Lung (tissue), 17 donors: ENCODE measurements at places on chromosomes 7 and 10.

- no peak for DNase-seq
Observed at GRCh38 chr7:37332243-37333016, 116.2 kb downstream of the ELMO1 start.

DNA sequence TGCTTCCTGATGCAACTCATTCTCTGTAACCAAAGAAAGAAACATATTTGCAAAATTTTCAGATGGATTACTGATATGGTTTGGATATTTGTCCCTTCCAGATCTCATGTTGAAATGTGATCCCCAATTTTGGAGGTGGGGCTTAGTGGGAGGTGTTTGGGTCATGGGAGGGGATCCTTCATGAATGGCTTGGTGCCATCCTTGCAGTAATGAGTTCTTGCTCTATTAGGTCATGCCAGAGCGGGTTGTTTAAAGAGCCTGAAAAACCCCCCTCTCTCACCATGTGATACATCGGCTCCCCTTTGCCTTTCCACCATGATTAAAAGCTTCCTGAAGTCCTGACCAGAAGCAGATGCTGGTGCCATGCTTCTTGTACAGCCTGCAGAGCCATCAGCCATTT is 43.8 kb upstream of the PRKG1 start:
- no peak for DNase-seq

DNA sequence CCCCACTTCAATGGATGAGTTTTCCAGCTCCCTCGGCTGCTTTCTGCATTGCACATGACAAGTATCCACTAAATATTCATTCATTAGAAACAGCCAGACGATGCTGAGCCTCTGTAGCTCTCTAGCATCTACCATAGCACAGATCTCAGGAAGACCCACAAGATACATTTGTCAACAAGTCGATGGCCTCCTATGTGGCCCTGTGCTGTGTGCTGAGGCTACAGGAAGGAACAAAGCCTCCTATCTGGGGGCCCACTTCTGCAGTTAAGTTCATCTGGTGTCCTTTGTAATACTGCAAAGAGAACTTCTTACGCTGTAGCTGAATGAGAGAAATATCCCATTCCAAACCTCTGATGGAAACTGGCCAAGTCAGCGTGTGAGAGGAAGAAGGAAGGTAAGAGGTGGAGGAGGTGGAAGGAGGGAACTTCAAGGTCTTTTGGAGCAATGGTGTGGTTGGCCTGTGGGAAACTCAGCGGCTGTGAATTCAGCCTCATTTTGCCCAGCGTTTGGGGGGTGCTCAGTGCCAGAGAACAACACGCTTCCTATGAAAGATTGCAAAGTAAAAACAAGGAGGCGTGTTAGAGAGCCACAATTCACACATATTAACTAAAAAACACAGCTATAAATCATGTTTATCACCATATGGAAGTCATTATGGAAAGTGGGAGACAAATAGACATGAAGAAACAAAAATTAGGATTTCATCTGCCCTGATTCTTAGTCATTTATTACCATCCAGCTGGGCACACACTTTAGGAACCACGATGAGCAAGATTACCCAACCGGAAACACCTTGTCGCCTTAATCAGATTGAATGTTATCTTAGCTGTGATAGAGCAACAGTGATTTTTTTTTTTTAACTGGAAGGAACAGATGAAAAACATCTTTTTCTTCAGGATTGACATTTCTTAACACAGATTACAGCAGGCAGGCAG is 62.2 kb upstream of the USP6NL start:
- no peak for DNase-seq

DNA sequence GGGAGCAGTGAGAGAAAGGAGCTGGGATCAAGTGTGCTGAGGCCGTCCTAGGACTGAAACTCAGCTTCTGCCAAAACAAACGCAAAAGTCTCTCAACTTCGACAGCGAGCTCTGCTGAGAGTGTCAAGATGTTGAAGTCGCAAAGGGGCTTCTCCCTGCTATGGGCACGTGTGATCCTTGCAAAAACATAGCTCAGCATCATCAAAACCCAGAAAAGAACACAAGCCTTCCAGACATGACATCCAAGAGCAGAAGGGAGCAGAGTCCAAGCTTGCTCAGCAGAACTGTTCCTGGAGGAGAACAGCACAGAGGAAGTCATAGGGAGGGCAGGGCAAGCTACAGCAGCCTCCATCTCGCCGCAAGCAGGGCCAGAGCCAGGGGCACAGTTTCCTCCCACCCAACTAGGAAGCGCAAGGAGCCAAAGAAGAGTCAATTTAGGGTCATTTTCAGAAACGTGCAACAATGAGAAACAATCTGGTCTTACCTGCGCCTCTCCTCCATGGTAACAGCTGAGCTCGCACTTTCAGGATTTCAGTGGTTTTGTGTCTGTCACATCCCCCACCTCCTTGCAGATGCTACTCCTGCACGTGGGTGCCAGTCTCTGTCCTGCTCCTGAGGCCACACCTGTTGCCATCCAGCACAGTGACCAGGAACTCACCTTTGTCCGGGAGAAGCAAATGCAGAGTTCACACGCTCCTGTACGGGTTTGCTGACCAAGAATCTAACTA is 113.9 kb downstream of the DIP2C start:
- DNase-seq, result peak; percentile 34

GRCh38 chr7:2971914-2972834 is 71.5 kb downstream of the CARD11 start:
- no peak for DNase-seq

DNA sequence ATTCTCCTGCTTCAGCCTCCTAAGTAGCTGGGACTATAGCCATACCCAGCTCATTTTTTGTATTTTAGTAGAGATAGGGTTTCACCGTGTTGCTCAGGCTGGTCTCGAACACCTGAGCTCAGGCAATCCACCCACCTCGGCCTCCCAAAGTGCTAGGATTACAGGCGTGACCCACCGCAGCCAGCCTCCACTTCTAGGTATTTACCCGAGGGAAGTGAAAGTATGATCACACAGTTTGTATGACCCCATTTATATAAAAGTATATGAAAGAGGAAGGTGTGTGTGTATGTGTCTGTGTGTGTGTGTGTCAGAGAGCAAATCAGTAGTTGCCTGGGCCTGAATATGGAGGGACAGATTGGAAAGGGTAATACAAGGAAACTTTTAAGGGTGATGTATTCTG is 2.0 kb upstream of the PURB start:
- no peak for DNase-seq

DNA sequence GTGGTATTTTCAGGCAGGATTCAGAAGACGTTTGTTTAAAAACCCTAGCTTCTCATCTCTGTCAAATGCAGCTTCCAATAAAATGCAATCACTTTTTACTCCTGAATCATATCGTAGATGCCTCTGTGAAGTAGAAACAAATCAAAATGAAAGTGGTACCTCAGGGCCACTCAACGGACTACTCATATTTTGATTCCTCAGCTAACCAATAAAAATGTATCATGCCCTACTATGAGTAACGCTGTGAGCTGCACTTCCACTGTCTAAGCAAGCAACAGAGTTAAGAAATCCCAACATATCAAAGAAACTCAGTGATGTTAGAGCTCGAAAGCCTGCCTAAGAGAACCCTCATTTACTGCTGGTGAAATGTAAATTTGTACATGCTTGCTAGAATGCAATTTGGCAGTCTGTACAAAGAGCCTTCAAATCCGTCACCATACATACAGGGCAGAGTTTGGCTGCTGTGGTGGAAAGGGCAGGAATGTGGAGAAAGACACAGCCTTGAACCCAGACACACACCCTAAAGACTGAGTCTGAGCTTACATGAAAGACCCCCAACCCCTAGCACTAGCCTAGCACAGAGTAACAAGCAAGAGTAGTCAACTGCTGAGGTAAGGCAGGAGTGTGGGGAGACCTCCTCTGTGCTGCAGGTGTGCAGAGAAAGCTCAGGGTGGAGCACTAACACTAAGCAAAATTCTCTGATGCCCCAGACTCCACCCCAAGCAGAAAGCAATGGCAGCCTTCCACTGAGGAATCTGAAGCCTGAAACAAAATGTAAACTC is 151.5 kb downstream of the ANK3 start:
- DNase-seq, result peak; percentile 29

DNA sequence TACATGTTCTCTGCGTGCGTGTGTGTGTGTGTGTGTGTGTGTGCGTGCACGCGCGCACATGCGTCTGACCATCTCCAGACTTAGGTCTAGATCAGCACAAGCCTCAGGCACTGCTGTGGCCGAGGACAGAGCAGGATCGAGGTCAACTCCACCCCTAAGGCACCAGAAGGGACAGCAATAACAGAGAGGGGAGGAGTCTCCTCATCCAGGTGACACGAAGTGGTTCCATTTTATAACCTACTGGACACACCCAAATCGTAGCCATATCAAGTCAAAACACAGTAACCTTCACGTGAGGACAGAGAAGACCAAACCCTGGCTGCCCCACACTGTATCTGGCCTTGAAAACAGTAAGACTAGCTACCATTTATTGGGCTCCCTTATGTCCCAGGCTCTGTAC is 224.1 kb downstream of the FGFR2 start:
- no peak for DNase-seq

- DNase-seq, result no peak
Observed at GRCh38 chr10:12750526-12751201, 250.8 kb downstream of the CCDC3 start.

- no peak for DNase-seq
Observed at GRCh38 chr10:103224133-103224532, 21.6 kb upstream of the RPEL1 start.

GRCh38 chr7:83105948-83106347 is 56.7 kb downstream of the PCLO start:
- DNase-seq, result no peak

- no peak for DNase-seq
Observed at GRCh38 chr7:39890411-39890810, 59.6 kb upstream of the CDK13 start.

GRCh38 chr10:80211786-80212185 is 6.4 kb upstream of the ANXA11 start:
- no peak for DNase-seq

- peak; percentile 85 for DNase-seq
Observed at GRCh38 chr7:80335511-80336231, 176.2 kb downstream of the GNAT3 start.

- DNase-seq, result no peak
Observed at GRCh38 chr7:135706038-135706742, 21.8 kb downstream of the SLC13A4 start.

- DNase-seq, result no peak
Observed at GRCh38 chr10:122363311-122363710, 11.2 kb upstream of the PLEKHA1 start.

- DNase-seq, result no peak
Observed at GRCh38 chr7:30329716-30330115, 45.3 kb downstream of the ZNRF2 start.

- peak; percentile 75 for DNase-seq
Observed at GRCh38 chr7:100745184-100745583, 11.8 kb downstream of the ZAN start.

DNA sequence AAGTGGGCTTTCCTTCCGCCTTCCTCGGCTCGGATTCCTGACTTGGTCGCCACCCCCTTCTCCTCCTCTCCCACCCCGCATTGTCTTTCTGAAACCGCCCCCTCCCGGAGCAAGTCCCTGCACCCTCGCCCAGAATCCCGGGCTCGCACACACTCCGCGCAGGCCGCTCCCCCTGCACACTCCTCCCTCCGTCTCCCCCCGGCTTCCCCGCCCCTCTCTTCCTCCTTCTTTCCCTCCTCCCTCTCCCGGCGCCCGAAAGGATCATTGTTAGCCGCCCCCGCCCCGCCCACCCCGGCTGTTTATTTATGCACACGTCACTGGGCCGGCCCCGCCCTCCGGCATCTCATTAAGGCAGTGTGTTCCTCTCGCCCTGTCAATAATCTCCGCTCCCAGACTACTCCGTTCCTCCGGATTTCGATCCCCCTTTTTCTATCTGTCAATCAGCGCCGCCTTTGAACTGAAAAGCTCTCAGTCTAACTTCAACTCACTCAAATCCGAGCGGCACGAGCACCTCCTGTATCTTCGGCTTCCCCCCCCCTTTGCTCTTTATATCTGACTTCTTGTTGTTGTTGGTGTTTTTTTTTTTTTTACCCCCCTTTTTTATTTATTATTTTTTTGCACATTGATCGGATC is at the start of gene TCF7L2:
Gene TCF7L2, plus strand, starts transcription at position 373 of the 633 bp plus-strand sequence. CDS start 510 bp downstream, outside the sequence.
- DNase-seq, result peak; percentile 99

DNA sequence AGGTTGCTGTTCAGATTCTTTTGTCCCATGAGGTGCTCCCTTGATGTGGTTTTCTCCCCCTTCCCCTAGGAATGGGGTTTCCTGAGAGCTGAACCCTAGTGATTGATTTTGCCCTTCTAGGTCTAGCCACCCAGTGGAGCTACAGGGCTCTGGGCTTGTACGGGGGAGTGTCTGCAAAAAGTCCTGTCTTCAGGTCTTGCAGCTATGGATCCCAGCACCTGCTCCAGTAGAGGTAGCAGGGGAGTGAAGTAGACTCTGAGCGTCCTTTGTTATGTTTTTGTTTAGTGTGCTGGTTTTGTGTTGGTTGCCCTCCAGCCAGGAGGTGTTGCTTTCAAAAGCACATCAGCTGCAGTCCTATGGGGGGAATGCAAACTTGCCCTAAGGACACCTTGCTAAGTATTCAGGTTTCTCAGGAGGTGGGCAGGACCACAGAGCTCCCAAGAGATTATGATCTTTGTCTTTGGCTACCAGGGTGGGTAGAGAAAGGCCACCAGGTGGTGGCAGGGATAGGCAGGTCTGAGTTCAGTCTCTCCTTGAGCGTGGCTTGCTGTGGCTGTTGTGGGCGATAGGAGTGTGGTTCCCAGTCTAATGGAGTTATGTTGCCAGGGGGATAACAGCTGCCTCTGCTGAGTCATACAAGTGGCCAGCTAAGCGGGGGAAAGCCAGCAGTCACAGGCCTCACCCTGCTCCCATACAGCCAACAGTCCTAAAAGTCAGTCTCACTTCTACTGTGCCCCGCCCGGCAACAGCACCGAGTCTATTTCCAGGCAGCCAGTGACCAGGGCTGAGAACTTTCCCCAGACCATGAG is 92.4 kb upstream of the JCAD start:
- no peak for DNase-seq

- DNase-seq, result no peak
Observed at GRCh38 chr7:105204520-105204919, 184.2 kb downstream of the SRPK2 start.

- DNase-seq, result no peak
Observed at GRCh38 chr7:11317766-11318165, 344.1 kb downstream of the PHF14 start.

DNA sequence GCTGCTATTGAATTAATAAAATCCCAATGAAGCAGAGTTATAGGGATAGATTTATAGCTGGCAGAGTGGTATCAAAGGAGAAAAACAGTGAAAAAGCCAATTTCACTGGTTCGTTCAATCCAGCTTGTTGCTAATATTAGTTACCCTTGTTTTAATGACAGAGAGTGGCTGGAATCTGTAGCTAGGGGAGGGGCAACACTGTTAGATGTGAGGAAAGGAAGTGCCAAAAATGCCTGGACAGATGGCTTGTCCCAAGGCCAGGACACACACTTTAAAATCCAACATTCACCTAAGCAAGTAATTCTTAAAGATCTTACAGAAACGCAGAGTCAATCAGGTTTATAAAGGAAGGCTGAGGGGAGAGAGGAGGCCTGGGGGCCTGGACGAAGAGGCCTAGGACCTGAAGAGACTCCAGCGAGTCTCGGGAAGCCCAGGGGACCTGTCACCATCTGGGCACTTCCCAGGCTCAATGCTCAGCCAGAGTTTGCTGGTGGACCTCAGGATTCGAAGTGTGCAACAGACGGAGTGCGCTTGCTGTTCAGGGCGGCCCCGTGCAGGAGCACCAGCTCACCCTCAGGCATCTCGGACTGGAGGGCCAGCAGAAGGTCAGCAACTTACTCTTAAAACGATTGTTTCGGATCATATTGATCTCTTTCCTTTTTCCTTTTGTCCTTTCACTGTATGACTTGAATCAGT is 36.7 kb downstream of the TMEM248 start:
- DNase-seq, result no peak

- peak; percentile 15 for DNase-seq
Observed at GRCh38 chr10:73263693-73264347, 11.4 kb upstream of the MRPS16 start.

GRCh38 chr10:34430685-34431084 is 384.4 kb downstream of the PARD3 start:
- DNase-seq, result no peak
